Endothelial cell of umbilical vein (primary cell): ENCODE measurements at places on chromosomes 13 and 19. TPM values are rescaled to one million over a fixed set of nuclear protein-coding genes. Genes with fewer than 3 reads are reported as not detected.

DNA sequence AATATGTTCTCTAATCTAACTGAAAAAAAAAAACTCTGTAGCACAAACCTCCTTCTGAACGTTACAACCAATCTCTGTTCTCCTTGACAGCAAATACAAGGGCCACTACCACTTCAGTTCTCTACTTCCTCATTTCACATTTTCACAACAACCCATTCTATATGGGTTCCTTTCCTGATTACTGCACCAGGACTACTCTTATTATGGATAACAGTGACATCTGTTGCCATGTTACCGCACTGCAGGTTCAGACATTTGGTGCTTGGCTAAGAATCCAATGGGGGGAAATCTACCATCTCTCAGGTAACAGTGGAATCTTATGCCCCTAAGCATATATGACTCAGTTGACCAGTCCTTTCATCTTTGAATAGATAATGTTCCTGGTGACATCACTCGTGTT lies 11.6 kb upstream of the FPR3 start:
- no peak overlapping the region for H3K27ac ChIP-seq
- DNase-seq: no peak
- H3K4me3 ChIP-seq: no peak overlapping the region
- H3K4me1 ChIP-seq: no peaks in the 10 kb centered on the region
- no peaks in the 10 kb centered on the region for H3K36me3 ChIP-seq

The MATK gene
- total RNA-seq: not detected in 2 replicates

The SIGLECL1 gene
- not detected in 2 replicates for total RNA-seq

The NAPSA gene
- 0.48 TPM in 1 of 2 replicates, not detected in the other for total RNA-seq

DNA sequence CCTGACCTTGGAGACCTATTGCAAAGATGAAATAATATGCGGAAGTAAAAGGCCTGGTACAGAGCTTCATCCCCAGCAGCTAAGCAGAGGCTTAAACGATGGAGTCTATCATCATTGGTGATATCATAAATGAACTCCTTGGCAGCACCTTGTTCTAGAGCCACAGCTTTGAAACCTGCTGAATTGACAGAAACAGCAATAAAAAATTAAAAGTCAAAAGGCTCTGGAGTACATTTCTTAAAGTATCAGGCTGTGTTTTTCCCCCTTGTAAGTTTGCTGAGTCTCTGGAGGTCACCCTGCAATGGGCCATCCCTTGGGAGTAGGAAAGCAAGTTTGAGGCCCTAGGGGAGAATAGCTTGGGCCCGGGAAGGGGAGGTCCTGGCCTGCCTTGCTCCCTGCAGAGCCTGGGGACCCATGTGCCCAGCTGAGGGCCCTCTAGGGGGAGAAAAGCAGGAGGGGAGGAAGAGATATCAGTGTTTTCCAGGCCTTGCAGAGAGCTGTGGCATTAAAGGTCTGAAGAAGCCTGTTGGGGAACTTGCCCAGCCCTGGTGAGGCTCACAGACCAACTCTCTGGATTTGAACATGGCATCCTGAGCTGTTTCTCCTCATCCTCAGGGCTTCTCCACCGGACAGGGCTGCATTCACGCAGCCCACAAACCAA lies 416.1 kb downstream of the ZNF536 start:
- no peaks in the 10 kb centered on the region for H3K36me3 ChIP-seq
- H3K27me3 ChIP-seq: no peaks in the 10 kb centered on the region
- no peaks in the 10 kb centered on the region for H3K4me1 ChIP-seq
- H3K27ac ChIP-seq: no peak overlapping the region
- H3K4me3 ChIP-seq: no peak overlapping the region

DNA sequence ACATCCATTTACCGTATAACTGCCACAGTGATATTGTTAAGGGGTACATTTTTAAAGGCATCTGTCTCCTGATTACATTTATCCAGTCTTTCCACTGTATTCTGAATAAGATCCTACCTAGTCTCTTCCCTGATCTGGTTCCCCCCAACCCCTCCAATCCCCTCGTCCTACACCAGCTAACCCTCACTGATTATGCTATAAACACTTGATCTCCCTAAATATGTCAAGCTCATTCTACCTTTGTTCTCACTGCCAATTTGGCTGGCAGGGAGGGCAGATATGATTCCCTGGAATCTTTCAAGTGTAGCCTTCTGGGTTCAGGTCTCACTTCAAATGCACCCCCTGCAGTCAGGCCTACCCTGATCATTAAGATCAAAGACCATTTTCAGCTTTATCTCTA lies 1379.8 kb upstream of the MIR17HG start:
- DNase-seq: no peak
- no peak overlapping the region for H3K27ac ChIP-seq
- no peaks in the 10 kb centered on the region for H3K27me3 ChIP-seq
- H3K4me1 ChIP-seq: no peaks in the 10 kb centered on the region
- no peak overlapping the region for H3K4me3 ChIP-seq

- no peaks in the 10 kb centered on the region for H3K36me3 ChIP-seq
- H3K27ac ChIP-seq: peak overlapping the region; percentile 80
- DNase-seq: peak; percentile 97
- H3K4me1 ChIP-seq: peaks cover 25% of the 10 kb centered on the region
- H3K27me3 ChIP-seq: no peaks in the 10 kb centered on the region
Observed at GRCh38 chr13:108915634-108916512, 286.5 kb downstream of the MYO16 start.

DNA sequence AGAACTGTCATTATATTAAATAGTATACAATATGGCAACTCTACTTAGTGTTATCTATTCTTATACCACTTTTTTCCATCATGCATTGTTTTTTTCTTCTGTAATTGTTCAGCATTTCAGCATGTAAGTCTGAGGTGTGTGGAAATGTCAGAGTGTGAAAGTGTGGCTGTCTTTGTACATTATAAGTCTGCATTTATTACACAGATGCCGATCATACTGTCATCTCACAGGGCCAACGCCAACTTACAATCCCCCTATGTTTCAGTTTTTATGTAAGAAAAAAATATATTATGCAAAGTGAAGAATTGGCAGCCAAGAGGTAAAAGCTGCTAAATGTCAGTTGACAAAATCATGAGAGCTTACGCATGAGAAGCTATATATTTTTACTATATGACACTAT lies 42.9 kb upstream of the PCDH17 start:
- DNase-seq: no peak
- H3K4me3 ChIP-seq: no peak overlapping the region
- H3K27me3 ChIP-seq: no peaks in the 10 kb centered on the region
- no peak overlapping the region for H3K27ac ChIP-seq

GRCh38 chr13:75414036-75414827 lies 67.7 kb downstream of the TBC1D4 start:
- no peaks in the 10 kb centered on the region for H3K4me1 ChIP-seq
- no peak overlapping the region for H3K27ac ChIP-seq
- no peaks in the 10 kb centered on the region for H3K27me3 ChIP-seq
- no peak for DNase-seq
- no peak overlapping the region for H3K4me3 ChIP-seq
- no peaks in the 10 kb centered on the region for H3K36me3 ChIP-seq

The ADAMTSL5 gene
- not detected in 2 replicates for total RNA-seq
